SK-N-SH (cell line): ENCODE measurements at places on chromosomes 4 and X. TPM values are rescaled to one million over a fixed set of nuclear protein-coding genes. Genes with fewer than 3 reads are reported as not detected.

- H3K4me3 ChIP-seq, result no peak overlapping the region
- H3K36me3 ChIP-seq, result no peaks in the 10 kb centered on the region
- DNase-seq, result peak; percentile 20
- H3K27me3 ChIP-seq, result no peaks in the 10 kb centered on the region; the same call in 1 of the 2 replicates
- H3K4me1 ChIP-seq, result no peaks in the 10 kb centered on the region
Measured at GRCh38 chrX:110665223-110666002, 130.2 kb downstream of the CHRDL1 start.

- H3K27ac ChIP-seq, result no peak overlapping the region
- no peak for DNase-seq
- no peaks in the 10 kb centered on the region for H3K27me3 ChIP-seq
- no peaks in the 10 kb centered on the region for H3K36me3 ChIP-seq
Measured at GRCh38 chr4:156705311-156705710, 266.3 kb downstream of the PDGFC start.

DNA sequence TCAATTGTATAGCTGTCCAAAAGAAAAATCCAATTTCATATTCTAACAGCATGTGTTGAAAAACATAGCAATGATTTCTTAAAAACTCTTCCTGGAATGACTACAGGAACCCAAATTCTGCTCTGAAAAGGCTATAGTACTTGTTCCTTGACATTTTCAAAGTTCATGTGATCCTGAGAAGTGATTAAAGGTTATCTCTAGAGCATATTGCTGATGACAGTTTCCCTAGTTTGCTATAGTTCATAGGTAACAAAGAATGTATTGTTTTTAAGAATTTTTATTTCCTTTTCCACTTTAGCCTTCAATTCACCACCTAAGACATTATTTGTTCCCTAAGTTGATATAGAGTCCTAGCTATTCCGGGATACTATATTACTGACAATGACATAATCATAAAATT, 1614.6 kb downstream of the PCDH7 start:
- no peaks in the 10 kb centered on the region for H3K4me1 ChIP-seq
- no peaks in the 10 kb centered on the region for H3K36me3 ChIP-seq
- H3K27ac ChIP-seq, result no peak overlapping the region
- no peak overlapping the region for H3K4me3 ChIP-seq
- no peak for DNase-seq

GRCh38 chr4:95180531-95181242, 368.1 kb downstream of the UNC5C start:
- H3K27me3 ChIP-seq, result no peaks in the 10 kb centered on the region
- no peaks in the 10 kb centered on the region for H3K36me3 ChIP-seq
- no peak for DNase-seq
- no peak overlapping the region for H3K4me3 ChIP-seq
- H3K4me1 ChIP-seq, result peaks cover 9% of the 10 kb centered on the region; the same call in 1 of the 2 replicates

DNA sequence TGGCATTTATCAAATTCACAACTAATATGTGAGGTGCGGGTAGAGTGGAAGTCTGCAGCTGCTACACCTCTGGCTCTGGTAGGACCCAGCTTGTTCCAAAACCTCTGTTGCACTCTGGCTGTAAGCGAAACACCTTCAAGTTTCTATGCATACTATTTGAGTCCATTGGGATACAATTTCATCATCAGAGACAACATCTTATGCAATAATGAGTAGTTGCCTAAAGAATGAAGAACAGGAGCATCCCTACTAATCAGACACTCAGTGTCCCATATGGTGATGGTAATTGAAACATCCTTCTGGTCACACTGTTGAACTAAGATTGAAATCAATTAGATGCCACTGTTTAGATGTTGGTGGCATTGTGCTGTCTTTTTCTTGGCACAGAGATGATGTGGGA, 178.4 kb downstream of the MGST2 start:
- peak overlapping the region; percentile 97 for H3K27ac ChIP-seq
- no peaks in the 10 kb centered on the region for H3K36me3 ChIP-seq
- H3K4me3 ChIP-seq, result no peak overlapping the region

GRCh38 chr4:39641451-39641850, 2.8 kb upstream of the SMIM14 start:
- no peak overlapping the region for H3K4me3 ChIP-seq
- H3K4me1 ChIP-seq, result peaks cover 6% of the 10 kb centered on the region; the same call in 1 of the 2 replicates
- no peaks in the 10 kb centered on the region for H3K36me3 ChIP-seq

- H3K4me1 ChIP-seq, result no peaks in the 10 kb centered on the region
- no peaks in the 10 kb centered on the region for H3K27me3 ChIP-seq
- H3K36me3 ChIP-seq, result no peaks in the 10 kb centered on the region
- no peak for DNase-seq
Measured at GRCh38 chr4:168124008-168124641, 31.8 kb downstream of the ANXA10 start.

- no peaks in the 10 kb centered on the region for H3K4me1 ChIP-seq
- H3K4me3 ChIP-seq, result no peak overlapping the region
- no peak for DNase-seq
- H3K36me3 ChIP-seq, result no peaks in the 10 kb centered on the region
- H3K27ac ChIP-seq, result no peak overlapping the region
Measured at GRCh38 chrX:123851079-123851478, 8.8 kb upstream of the XIAP start.

- no peak overlapping the region for H3K4me3 ChIP-seq
- DNase-seq, result no peak
- peaks cover 30% of the 10 kb centered on the region; the same call in 1 of the 2 replicates for H3K4me1 ChIP-seq
- no peaks in the 10 kb centered on the region for H3K36me3 ChIP-seq
- H3K27ac ChIP-seq, result no peak overlapping the region
- H3K27me3 ChIP-seq, result no peaks in the 10 kb centered on the region
Measured at GRCh38 chr4:1771555-1772305, 21.4 kb upstream of the FGFR3 start.

DNA sequence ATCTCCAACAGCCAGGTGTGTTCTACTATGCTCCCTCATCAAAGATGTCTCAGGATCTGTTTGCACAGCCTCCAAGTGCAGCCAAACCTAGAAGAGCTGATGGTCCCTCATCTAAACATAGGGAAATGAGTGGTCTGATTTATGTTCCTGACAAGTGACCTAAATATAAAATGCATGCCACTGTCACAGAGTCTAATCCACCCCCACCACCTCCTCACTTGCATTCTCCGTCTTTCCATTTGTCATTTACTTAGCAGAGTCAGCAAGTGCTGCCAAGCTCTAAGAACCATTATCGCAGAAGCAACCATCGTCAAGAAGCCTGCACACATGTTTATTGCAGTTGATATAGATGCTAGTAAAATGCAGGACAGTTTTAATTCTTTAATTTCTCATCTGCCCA, 33.1 kb upstream of the VCX3A start:
- no peak overlapping the region for H3K4me3 ChIP-seq
- no peaks in the 10 kb centered on the region for H3K36me3 ChIP-seq
- no peaks in the 10 kb centered on the region for H3K4me1 ChIP-seq
- no peaks in the 10 kb centered on the region for H3K27me3 ChIP-seq
- H3K27ac ChIP-seq, result no peak overlapping the region

GRCh38 chr4:26032630-26033317, 118.8 kb downstream of the SMIM20 start:
- H3K4me3 ChIP-seq, result no peak overlapping the region
- H3K27ac ChIP-seq, result peak overlapping the region; percentile 44
- no peak for DNase-seq
- no peaks in the 10 kb centered on the region for H3K27me3 ChIP-seq

GRCh38 chr4:29553846-29554245, 1166.3 kb upstream of the PCDH7 start:
- H3K4me1 ChIP-seq, result no peaks in the 10 kb centered on the region; the same call in 1 of the 2 replicates
- no peaks in the 10 kb centered on the region for H3K27me3 ChIP-seq
- H3K27ac ChIP-seq, result no peak overlapping the region
- no peaks in the 10 kb centered on the region for H3K36me3 ChIP-seq
- no peak overlapping the region for H3K4me3 ChIP-seq
- DNase-seq, result no peak

GRCh38 chrX:115260330-115260729, 26.4 kb upstream of the LRCH2 start:
- H3K27me3 ChIP-seq, result no peaks in the 10 kb centered on the region
- H3K4me1 ChIP-seq, result no peaks in the 10 kb centered on the region

- peaks cover 3% of the 10 kb centered on the region for H3K4me1 ChIP-seq
- DNase-seq, result no peak
- no peak overlapping the region for H3K4me3 ChIP-seq
- no peak overlapping the region for H3K27ac ChIP-seq
- no peaks in the 10 kb centered on the region for H3K36me3 ChIP-seq
Measured at GRCh38 chrX:54198262-54198661, 15.2 kb upstream of the FAM120C start.

Gene TCEAL9
- polyA plus RNA-seq, result 27.7 and 29.5 TPM in 2 replicates

Gene SSX1
- polyA plus RNA-seq, result 0.05 TPM in 1 of 2 replicates, not detected in the other

Gene RIBC1
- polyA plus RNA-seq, result 0.33 and 0.45 TPM in 2 replicates

Gene PLA2G12A
- polyA plus RNA-seq, result 7.9 and 8.7 TPM in 2 replicates

Gene RPS3A
- polyA plus RNA-seq, result 2,161 and 2,650 TPM in 2 replicates

Gene FAM53A
- polyA plus RNA-seq, result 7.6 and 8.3 TPM in 2 replicates

Gene BTK
- not detected in 2 replicates for polyA plus RNA-seq

Gene MGAT4D
- polyA plus RNA-seq, result not detected in 2 replicates

Gene CXCL6
- 0.02 and 0.03 TPM in 2 replicates for polyA plus RNA-seq
